ENCODE measurements at places on chromosomes 4 and X.

DNA sequence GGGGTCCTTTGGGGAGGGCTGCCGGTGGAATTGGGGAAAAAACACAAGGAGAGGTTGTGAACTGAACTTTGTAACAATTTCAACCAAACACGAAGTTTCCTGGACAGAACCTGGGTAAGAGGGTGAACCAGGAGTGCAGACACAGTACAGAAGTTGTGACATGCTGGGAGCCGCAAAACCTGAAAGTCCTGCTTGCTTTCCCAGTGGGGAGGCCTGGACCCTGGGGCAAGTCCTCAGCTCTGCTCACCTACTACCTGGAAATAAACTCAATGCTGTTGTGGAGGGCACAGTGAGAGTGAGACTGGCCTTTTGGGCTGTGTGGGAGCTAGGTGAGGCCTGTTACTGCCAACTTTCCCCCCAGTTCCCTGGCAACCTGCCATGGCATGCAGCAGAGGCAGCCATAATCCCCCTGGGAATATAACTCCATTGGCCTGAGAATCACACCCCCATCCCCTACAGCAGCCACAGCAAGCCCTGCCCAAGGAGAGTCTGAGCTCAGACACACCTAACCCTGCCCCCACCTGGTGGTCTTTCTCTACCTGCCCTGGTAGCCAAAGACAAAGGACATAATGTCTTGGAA, 162.8 kb downstream of the THOC2 start:
- no peak for DNase-seq

DNA sequence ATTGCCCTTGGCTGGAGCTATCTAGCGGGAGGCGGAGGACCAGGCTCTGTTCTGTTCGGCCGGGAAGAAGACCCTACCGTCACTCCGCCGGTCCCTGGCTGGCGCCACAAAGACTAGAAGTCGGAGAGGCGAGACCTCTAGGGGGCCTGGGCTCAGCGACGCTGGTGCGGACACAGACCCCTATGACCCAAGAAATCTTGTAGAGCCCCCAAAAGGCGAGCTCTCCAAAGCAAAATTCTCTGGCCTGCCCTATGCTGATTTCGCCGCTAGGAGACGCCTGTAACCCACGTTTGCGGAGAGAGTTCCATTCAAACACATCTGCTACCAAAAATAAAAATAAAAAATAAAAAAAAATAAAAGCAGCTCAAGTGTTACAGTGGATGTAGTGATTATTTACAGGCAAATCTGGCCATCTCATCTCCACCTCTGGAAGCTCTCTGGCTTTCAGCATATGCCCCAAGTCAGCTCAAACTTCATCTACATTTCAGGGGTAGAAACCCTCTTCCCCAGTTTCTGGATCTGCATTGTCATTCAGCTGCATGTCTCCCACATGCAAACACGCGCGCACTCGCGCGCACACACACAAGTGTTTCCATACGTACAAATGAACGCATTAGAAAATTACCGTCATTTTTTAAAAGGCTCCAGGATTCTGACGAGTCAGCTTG, 2.4 kb upstream of the PCDH10 start:
- no peak for DNase-seq

GRCh38 chrX:145727476-145727875, 90.2 kb upstream of the SLITRK2 start:
- DNase-seq: no peak

- no peak for DNase-seq
Measured at GRCh38 chr4:98687876-98688275, 29.5 kb upstream of the TSPAN5 start.

DNA sequence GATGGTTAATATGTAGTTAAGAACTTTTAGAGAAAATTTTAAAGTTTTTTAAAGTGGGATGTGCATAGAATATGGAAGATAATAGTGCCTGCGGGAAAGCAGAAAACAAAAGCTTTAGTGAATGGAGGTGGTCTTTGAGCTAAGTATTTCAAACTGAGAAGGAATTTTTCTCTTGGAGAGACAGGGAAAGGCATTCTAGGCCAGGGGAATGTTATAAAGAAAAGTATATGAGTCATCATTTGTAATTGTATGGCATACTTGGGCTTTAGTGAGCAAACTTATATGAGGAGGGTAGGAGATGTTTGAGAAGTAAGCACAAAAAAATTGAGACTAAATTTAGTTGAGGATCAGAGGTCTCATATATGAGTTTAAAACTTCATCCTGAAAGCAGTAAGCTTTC, 467.0 kb downstream of the PPARGC1A start:
- DNase-seq: no peak

GRCh38 chr4:8195841-8196458, 3.1 kb upstream of the SH3TC1 start:
- no peak for DNase-seq

GRCh38 chr4:128635141-128635954, 174.2 kb upstream of the JADE1 start:
- DNase-seq: no peak

GRCh38 chr4:169338241-169338640, 67.5 kb upstream of the SH3RF1 start:
- DNase-seq: no peak

DNA sequence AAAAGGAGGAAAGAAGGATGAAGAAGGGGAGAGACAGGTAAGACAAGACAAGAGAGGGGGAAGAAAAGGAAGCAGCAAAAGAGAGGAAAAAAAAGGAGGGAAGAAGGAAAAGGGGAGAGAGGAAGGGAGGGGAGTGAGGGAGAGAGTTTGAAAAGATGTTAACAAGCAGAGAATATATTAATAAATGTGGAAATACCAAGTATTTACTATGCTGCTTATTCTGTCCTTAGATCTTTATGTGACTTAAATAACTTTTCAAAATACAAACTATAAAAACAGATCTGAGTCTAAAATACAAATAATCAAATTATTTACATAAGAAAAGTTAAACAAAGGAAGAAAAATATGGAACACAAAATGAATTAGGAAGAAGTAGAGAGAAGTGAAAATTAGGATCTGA, 18.4 kb upstream of the COX18 start:
- DNase-seq: no peak

DNA sequence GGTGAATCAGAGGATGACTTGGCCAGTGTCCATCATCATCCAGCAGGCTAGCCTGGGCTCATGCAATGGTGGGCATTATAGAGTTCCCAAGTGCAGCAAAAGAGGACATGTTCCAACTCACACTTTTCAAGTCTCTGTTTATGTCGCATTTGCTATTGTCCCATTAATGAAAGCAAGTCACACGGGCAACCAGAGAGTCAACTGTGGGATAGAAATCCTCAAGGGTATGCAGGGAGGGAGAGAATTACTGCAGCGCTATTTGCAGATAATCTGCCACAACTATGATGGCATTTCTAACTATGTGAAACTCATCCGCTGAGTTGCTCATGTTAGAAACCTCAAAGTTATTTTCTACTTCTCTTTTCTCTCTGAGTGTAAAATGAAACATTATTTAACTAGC, 78.5 kb upstream of the TAB3 start:
- no peak for DNase-seq
